ENCODE measurements at places on chromosomes 13 and 19. TPM values are rescaled to one million over a fixed set of nuclear protein-coding genes. Genes with fewer than 3 reads are reported as not detected.

Gene B3GNT3
- 8.7 TPM for polyA plus RNA-seq

Gene CEACAM16
- polyA plus RNA-seq = not detected

Gene PPFIA3
- 3.9 TPM for polyA plus RNA-seq

DNA sequence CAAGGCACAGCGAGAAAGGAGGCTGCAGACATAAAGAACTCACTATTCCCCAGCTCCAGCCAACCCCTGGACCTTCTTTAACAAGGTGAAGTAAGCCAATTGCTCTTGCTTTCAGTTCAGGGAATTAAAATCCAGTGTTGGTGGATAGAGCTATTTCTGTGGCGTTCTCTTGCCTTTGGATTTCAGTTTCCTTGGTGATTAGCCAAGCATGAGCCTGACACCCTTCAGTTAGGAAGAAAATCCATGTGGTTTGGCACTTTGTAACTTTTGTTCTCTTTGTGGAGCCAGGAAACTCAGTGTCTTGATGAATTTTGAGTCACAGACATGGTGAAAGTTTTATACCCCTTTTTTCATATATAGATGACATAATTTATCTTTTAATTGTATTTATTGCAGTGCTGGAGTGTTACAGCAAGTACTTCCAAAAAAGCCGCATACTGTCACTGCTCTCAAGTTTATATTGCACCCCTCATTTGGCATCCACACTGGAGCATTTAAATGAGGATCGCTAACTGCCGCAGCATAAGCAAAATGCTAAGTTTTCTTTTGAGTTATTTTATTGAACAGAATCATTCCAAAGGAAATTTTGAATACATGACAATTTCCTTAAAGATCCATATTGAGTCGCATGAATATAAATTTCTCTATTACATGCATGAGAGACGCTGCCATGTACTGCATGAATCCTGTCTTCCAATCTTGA is 406.8 kb downstream of the MYO16 start:
- DNase-seq = no peak

GRCh38 chr13:36766295-36766694 is 52.7 kb upstream of the RFXAP start:
- DNase-seq = no peak

GRCh38 chr19:35135389-35135909 is 590 bp upstream of the LGI4 start:
- DNase-seq = peak; percentile 76

DNA sequence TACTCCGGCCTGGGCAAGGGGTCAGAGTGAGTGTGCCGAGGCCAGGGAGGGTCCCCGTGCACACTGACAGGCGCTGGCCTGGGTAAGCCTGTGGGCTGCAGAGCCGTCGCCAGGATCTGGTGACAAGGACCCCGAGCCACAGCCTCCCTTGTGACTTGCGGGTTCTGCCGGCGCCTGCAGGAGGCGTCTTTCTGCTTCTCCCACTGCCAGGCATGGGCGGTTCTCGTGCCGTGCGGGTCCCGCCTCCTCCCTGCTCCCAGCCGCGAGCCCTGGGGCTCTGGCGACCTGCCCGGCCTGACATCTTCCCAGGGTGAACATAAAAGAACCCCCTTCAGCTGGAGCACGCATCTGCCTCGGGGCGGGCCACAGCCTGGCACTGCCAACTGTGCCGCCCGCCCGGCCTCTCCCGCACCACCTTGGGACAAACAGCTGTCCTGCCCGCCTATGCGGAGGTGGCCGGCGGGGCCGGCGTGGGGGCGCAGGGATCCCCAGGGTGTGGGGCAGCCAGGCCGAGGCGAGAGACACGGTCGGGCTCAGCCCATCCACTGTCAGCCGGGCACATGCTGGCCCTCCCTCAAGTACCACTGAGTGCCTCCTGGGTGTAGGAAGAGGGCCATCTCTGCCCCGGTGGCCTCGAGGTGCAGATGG is 1.5 kb upstream of the HCN2 start:
- no peak for DNase-seq

DNA sequence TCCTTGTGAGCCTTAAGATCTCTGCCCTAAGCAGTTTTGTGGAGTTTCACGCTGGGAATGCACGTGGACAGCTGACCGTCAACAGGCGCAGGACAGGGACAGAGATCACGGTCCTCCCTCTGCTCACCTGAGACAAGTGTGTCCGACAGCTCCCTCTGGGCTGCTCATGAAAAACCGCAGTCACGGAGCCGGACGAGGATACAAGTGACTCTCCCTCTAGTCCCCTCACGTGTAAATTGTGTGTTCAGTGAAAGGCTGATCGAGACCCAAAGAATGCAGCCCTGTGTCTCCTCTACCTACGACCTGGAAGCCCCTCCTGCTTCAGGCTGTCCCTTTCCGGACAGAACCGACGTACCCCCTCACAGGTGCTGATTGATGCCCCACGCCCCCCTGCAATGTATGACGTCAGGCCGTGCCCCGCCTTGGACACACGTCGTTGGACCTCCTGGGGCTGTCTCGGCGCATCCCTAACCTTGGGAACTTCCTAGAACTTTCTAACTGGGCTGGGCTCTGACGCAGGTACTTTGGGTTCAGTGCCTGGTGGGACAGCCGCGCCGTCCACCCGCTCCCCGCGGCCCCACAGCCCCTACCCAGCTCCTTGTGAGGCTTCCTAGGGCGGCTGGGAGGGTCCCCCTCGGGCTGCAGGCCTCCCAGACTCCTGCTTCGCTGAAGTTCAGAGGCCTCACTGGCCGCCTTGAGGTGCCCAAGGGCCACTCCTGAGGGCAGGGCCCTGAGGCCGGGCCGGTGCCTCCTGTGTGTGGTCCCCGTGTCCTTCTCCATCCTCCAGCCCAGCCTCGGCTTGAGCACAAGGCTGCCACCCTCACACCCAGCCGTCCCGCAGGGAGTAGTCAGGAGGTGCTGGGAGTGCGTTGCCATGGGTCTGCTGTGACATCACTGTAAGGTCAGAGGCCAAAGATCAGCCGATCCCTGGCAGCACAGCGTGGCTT is at the start of gene C13orf46:
Gene C13orf46 (minus strand): TSS at position 859 of the 947 bp plus-strand sequence. CDS start 79 bp downstream, at position 780.
- no peak for DNase-seq

- DNase-seq = no peak
Observed at GRCh38 chr13:85974608-85975366, 175.6 kb upstream of the SLITRK6 start.

DNA sequence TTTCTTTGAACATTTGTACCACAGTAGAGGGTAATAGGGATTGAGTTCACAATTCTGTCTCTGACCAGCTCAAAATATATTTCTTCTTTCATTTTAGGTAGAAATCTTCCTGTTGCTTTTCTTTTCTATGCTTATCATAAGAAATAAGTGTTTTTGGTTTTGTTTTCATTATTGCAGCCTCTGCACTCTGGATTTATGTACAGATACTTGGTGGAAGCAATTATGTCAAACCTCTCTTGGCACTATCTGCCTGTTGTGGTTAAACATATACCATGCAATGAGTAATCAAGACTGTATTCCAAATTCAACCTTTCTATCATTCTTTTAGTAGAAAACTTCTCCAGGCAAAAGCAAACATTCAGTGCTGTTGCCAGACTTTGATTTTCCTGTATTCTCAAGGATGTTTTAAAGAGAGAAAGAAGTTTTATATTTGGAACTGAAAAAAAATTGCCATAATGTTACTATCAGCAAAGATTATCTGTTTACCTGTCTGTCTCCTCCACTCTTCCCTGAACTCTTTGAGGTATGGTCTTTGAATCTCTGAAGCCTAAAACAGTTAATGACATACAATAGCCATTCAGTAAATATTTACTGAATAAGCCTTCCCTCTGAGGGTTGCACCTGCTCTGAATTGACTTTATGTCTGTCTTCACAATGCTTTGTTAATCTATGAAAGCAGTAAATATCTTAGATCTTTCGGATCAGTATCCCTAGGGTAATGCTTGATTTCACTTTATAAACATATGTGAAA is 612.5 kb upstream of the PRR20A start:
- DNase-seq = no peak

DNA sequence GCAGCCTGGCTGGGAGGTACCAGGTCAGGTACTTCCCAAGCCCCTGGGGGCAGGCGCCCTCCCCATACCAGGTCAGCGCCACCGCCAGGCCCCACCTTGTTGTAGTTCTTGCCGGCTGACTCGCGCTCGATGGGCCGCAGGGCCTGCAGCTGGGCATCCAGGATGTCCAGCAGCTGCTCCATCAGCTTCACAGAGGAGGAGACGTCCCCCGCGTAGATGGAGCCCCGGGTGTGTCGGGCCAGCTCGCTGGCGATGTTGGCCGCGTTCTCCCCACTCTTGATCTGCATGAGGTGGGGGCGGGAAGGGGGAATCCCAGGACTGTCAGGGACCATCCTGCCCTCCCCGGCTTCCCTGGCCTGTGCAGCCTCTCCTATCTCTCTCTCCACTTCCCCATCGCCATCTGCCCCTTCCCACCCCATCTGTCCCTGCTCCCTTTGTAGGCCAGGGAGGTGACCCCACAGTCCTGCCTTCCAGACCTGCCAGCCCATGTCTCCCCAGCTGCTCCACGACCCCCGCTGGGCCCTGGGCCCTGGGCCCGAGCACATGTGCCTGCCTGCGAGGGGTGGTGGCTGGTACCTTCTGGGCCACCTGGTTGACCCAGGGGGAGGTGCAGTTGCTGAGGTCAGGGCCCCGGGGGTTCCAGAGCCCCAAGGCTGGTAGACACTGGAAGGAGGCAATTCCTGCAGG is 23.8 kb upstream of the ASF1B start:
- no peak for DNase-seq

DNA sequence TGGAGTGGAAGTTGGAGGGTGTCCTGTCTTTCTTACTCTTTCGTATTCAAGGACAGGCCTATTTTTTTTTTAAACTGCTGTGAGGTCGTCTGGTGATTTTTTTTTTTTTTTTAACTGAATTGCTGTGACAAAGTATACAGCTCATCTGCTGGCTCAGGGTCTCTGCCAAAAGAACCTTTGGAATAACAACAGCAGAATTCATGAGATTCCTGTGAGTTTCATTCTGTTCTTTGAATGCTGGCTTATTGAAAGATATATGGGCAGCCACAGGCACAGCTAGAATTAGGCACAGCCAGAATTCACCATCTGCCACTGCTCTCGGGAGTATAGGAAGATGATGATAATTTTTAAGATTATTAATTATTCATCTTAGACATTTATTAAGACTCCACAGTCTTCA is 21.4 kb upstream of the FRY start:
- DNase-seq = no peak

DNA sequence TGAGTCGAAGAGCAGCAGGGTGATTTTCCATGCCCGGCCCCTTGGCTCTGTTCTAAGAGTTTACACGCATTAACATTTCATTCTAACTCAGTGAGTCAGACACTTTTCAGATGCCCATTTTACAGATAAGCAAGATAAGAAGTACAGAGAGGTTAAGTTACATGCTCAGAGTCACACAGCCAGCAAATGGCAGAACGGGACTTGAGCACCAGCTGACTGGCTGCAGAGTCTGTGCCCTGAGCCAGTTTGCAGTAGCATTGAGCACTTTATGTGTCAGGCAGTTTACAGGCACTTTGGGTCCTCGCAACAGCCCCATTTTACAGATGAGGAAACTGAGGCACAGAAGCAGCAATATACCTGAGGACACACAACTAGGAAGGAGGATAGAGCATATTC is 19.0 kb downstream of the CCDC8 start:
- DNase-seq = no peak

- DNase-seq = no peak
Observed at GRCh38 chr13:109665781-109666249, 120.6 kb downstream of the IRS2 start.

- no peak for DNase-seq
Observed at GRCh38 chr13:99124794-99125316, 75.8 kb upstream of the UBAC2 start.
